ENCODE measurements at places on chromosomes 3 and 15.

- no peak for DNase-seq
These were observed 3.3 kb upstream of the DCP1A start for GRCh38 chr3:53350652-53351051.

GRCh38 chr3:162491952-162492351, 995.3 kb downstream of the OTOL1 start:
- no peak for DNase-seq

GRCh38 chr15:68410466-68411342, 21.3 kb downstream of the ITGA11 start:
- DNase-seq = no peak

- DNase-seq = no peak
These were observed 123.6 kb upstream of the GALNT15 start for GRCh38 chr3:16050641-16051467.

Measured in activated T-cell treated with anti-CD3 and anti-CD28 coated beads, Interleukin-2, amount 50 U/mL, for 4 hours (primary cell).